Activated naive CD8-positive, alpha-beta T cell treated with anti-CD3 and anti-CD28 coated beads for 36 hours (primary cell): ENCODE measurements at places on chromosomes 4 and X. TPM values are rescaled to one million over a fixed set of nuclear protein-coding genes. Genes with fewer than 3 reads are reported as not detected.

TMPRSS11B gene
- total RNA-seq = not detected

GRCh38 chrX:101410461-101410860 is 2.4 kb downstream of the HNRNPH2 start:
- peak overlapping the region; percentile 80 for H3K4me3 ChIP-seq
- H3K27ac ChIP-seq = peak overlapping the region; percentile 86
- H3K36me3 ChIP-seq = peaks cover 24% of the 10 kb centered on the region
- no peaks in the 10 kb centered on the region for H3K27me3 ChIP-seq

GRCh38 chr4:107896158-107896645 is 35.1 kb upstream of the CYP2U1 start:
- H3K4me3 ChIP-seq = no peak overlapping the region
- H3K36me3 ChIP-seq = no peaks in the 10 kb centered on the region
- no peak overlapping the region for H3K27ac ChIP-seq
- no peaks in the 10 kb centered on the region for H3K4me1 ChIP-seq
- H3K27me3 ChIP-seq = peaks cover 14% of the 10 kb centered on the region

DNA sequence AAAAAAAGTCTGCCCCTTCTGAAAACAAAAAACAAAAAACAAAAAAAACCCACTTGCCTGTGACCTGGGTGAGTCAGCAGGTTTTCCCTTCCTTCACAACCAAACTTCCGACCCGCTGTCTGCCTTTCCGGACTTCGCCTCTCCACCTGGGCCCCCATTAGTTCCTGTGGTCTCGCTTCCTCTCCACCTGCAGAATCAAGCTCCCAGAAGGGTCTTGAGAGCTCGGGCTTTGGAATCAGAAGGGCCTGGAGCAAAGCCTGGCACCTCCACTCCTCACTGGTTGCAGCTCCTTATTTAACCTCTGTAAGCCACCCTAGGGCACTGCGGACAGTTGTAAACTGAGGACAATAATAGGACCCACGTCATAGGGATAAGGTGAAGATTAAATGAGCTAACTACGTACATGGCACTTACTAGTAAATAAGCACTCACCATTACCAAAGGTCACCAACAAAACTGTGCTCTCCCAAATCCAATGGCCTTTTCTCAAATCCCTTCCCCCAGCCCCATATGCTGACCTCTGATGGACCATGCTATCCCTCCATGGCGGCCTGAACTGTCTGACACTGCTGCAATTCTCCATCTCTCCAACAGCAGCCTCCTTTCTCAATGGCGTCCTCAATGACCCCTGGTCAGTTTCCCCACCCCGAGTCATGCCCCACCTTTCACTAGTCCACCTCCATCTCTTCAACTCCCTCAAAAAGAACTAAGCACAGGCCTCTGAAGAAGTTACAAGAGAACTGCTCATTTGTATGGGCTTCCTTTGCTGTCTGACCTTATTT is 64.2 kb downstream of the IRF2 start:
- DNase-seq = peak; percentile 47
- H3K4me1 ChIP-seq = peaks cover 48% of the 10 kb centered on the region
- peaks cover 58% of the 10 kb centered on the region for H3K36me3 ChIP-seq
- peak overlapping the region; percentile 66 for H3K27ac ChIP-seq
- peak overlapping the region; percentile 12 for H3K4me3 ChIP-seq
- H3K27me3 ChIP-seq = no peaks in the 10 kb centered on the region

- no peaks in the 10 kb centered on the region for H3K27me3 ChIP-seq
- peak overlapping the region; percentile 47 for H3K4me3 ChIP-seq
- peak overlapping the region; percentile 51 for H3K27ac ChIP-seq
- H3K36me3 ChIP-seq = no peaks in the 10 kb centered on the region
- DNase-seq = peak; percentile 67
- H3K4me1 ChIP-seq = peaks cover 28% of the 10 kb centered on the region
Observed at GRCh38 chrX:11787564-11787963, 29.5 kb downstream of the MSL3 start.

DNA sequence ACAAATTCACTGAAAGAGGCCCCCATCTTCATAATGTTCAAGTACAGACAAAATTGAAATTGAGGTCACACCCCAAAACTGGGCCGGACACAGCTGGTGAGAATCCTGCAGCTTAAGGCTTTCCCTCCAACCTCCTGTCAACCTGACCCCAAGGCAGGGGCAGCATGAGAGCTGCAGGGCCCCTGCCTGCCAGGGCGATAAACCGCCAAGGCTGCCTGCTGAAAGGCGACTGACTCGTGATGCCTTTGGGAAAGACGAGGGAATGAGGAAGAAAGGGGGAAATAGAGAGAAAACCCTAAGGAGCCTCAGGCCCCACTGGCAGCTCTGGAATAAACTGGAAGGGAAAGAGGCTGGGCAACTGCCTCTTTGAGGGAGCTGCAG is 7.3 kb upstream of the IRAK1 start:
- no peak for DNase-seq
- peaks cover 4% of the 10 kb centered on the region for H3K4me1 ChIP-seq
- H3K27ac ChIP-seq = no peak overlapping the region
- H3K4me3 ChIP-seq = no peak overlapping the region

- no peaks in the 10 kb centered on the region for H3K27me3 ChIP-seq
- peaks cover 40% of the 10 kb centered on the region for H3K4me1 ChIP-seq
- peaks cover 3% of the 10 kb centered on the region for H3K36me3 ChIP-seq
- DNase-seq = peak; percentile 53
Observed at GRCh38 chrX:39491548-39492297, 606.0 kb downstream of the BCOR start.

RENBP gene
- total RNA-seq = 15.7 TPM

MAGEC2 gene
- total RNA-seq = not detected

DNA sequence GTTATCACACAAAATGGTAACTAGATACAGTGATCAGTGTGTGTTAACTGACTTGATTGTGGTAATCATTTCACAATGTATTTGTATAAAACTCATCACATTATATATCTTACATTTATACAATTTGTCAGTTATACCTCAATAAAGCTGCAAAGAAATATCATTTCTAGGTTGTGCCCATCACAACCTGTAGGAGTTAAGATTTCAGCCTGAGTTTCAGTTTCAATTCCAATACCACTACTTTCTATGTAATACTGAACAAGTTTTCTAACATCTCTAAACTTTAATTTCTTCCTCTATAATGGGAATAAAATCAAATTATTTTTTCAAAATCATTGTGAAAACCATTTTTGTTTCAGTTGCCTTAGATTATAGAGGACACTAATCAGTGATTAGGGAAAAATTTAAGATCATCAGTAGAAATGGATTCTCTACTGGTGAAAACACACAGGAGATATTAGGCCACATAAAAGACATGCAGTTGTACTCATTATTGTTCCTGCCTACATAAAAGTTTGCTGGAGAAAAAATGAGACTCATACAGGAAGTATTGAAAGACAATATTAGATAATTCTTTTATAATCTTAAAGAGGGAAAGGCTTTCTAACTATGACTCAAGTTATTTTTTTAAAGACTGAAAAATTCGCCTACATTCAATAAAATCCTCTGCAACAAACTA is 18.4 kb upstream of the TBC1D1 start:
- peaks cover 17% of the 10 kb centered on the region for H3K36me3 ChIP-seq

- peak within 1 kb of the TSS; percentile 88 for H3K4me3 ChIP-seq
- peaks cover 24% of the 10 kb centered on the region for H3K27me3 ChIP-seq
- peak; percentile 59 for DNase-seq
- H3K36me3 ChIP-seq = no peaks in the 10 kb centered on the region
- H3K4me1 ChIP-seq = peaks cover 7% of the 10 kb centered on the region
- H3K27ac ChIP-seq = peak within 1 kb of the TSS; percentile 95
Observed at GRCh38 chrX:118974088-118974907, at the start of gene LONRF3. TSS of gene LONRF3 (plus strand) at chrX:118974618. CDS start at chrX:118974781, 163 bp downstream.

DNA sequence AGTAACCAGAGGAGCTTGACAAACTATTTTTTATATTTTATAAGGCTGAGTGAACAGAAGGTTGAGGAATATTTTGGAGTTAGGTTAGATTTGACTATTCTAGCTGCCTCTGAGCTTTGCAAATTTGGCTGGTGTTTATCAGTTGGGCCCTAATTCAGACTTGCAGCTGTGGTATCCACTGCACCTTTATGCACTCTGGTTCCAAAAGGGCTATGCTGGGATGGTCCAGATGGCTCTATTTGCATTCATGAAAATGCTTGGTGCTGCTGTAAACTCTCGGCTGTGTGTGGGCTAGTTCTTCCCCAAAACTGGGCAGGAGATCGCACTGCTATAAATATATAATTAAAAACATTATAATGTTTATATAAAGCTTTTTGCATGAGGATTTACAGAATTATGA is 106.3 kb downstream of the REPS2 start:
- H3K27me3 ChIP-seq = no peaks in the 10 kb centered on the region
- H3K4me1 ChIP-seq = no peaks in the 10 kb centered on the region
- no peak overlapping the region for H3K4me3 ChIP-seq
- DNase-seq = no peak
- H3K27ac ChIP-seq = no peak overlapping the region
- H3K36me3 ChIP-seq = no peaks in the 10 kb centered on the region

CDKL2 gene
- total RNA-seq = 0.60 TPM

BMP3 gene
- not detected for total RNA-seq

GRCh38 chrX:56554870-56555269 is 8.6 kb upstream of the UBQLN2 start:
- peaks cover 2% of the 10 kb centered on the region for H3K36me3 ChIP-seq
- no peak overlapping the region for H3K4me3 ChIP-seq
- DNase-seq = no peak
- no peaks in the 10 kb centered on the region for H3K27me3 ChIP-seq
- no peak overlapping the region for H3K27ac ChIP-seq
- H3K4me1 ChIP-seq = no peaks in the 10 kb centered on the region
